ENCODE measurements at places on chromosomes 6 and 20.

GRCh38 chr20:13035399-13036152 is 26.8 kb downstream of the SPTLC3 start:
- DNase-seq, result no peak

GRCh38 chr6:155406801-155407200 is 48.8 kb downstream of the NOX3 start:
- no peak for DNase-seq

DNA sequence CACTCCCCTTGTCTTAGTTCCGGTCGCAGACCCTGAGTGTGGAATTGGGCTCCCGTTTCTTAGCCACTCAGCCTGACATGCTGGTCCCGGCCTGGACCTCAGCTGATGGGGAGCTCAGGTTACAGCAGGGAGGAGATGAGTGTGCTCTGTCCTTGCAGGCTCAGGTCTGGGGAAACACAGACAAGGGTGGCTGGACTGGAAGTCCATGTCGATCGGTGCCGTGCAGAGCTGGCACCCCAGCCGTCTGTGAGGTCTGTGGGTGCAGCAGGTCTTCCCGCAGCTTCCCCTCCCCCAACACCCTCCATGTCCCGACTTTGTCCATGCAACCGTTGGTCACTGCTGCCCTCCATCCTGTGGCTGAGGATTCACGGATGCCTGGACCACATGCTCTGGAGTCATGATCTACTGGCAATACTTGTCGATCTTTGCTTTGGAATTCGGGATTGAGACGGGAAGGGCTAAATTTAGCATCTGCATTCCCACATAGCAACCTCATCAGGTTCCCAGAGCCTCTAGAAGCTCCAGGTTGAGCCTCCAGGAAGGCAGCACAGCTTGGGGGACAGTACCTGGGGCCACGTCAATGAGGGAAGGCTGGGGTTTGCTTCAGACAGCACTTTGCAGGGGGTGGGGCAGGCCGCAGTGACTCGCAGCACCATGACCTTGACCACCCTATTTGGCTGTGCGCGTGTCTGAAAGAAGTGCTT is 118.8 kb downstream of the PSMB1 start:
- no peak for DNase-seq

DNA sequence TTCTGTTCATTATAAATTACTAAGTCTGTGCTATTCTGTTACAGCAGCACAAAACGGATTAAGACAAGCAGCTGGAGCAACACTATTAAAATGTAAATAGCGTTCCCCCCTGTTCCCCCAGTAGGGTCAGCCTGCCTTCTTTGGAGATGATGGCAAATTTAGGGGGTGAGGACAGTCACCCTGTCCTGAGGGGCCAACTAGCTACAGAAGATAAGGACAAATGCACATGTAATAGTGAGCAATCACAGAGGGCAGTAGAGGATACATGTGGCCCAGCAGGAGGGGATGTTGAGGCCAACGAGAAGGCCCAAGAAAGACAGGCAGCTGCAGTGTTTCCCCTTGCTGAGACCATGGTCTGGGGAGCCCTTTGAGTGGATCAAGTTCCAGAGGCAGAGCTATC is 266.7 kb upstream of the CDYL start:
- no peak for DNase-seq

- no peak for DNase-seq
These were observed 2.1 kb downstream of the MAPK13 start for GRCh38 chr6:36132246-36132895.

DNA sequence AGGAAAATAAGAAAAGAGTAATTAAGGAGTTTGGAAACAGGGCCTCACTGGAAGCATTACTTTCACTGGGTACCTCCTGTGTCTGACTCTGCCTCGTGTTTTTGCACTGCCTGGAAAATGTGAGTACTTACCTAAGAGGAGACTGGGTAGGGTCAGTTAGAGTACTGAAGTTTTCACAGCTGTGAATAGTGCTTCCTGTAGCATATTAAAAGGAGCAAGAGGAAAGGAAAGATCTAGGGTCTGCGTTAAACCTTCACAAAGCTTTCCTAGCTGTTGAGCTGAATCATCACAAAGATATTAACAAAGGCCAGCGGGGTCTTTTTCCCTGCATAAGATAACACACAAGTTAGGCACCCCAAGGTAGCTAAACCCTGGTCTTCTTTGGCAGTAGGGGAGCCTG is 82.3 kb downstream of the MLIP start:
- DNase-seq, result no peak

DNA sequence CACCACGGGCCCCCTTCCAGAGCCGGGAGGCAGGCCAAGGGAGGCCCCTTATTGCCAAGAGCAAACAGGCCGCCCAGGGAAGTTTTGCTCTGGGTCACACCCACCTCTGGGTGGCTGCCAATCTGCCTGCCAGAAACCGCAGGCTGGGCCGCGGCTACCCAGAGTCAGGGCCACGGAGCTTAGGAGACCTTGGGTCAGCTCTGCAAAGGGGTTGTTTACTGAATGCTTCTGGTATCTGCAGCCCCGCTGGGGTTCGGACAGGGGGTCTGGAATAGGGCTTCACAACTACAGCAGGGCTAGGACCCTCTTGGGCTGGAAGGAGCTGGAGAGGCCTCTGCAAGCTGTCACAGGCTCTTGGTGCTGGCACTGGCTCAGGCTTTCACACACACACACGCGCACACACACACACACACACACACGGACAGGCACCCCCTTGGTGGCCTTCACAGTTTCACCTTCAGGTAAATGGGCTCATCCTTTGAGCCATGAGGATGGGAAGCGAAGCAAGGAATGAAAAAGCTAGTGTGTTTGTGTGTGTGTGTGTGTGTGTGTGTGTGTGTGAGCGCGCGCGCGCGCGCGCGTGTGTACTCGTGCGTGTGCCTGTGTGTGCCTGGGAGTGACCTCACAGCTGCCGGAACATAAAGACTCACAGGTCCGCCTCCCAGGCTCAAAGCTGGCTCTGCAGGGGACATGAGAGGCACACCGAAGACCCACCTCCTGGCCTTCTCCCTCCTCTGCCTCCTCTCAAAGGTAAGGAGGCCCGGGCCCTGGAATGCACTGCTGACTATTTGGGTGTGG is at the start of gene CCN5:
Gene CCN5, plus strand, starts transcription at position 669 of the 798 bp plus-strand sequence. Its CDS starts 22 bp downstream, at position 691.
- DNase-seq, result no peak

GRCh38 chr6:65623566-65623965 is 83.5 kb downstream of the EYS start:
- DNase-seq, result no peak

DNA sequence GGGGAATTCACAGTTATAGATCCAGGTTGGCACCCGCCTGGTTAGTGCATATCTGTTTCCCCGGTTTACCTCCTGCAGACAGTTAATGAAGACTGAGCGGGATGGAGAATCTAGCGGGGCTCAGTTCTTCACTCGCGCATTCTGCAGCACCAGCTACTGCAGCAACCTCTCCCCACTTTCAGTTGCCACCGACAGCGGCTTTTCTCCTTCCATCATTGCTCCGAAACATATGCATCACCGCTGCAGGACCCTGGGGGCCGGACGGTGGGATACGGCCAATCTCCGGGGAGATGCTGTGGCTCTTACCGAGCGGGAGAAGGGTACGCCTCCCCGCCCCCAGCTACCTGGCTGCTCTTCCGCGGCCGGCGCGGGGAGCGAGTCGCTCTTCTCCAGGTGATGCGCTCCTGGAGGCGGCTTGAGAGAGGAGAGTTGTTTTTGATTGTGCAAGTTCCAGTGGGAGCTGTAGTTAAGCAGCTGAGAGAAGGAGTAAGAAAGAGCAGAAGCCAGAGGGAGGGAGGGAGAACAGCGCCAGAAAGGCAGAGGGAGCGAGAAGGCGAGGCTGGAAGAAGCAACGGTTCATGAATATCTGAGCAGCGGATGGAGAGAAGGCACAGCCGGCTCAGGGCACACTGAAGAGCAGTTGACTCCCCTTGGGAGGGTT is at the start of gene SGK1:
Gene SGK1, minus strand, starts transcription at position 642 of the 661 bp plus-strand sequence. CDS start 652 bp downstream, outside the sequence.
- DNase-seq, result peak; percentile 12

DNA sequence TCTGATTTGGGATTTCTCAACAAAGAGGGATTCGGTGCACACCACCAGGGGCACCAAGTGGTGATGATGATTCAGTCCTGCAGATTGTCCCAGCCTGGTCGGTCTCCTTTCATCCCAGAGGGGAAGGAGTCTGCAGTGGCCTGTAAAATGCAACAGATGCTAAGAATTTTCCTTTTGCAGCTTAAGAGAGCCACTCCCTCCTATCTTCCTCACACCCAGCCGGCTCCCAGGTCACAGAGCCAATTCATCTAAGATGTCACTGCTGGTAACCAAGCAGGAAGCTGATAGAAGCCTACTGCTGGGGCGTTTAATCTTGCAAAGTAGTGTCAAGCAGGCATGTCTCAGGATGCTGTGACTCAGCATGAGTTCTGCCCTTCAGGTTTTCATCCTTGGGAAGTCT is 203.8 kb upstream of the LRFN2 start:
- no peak for DNase-seq

- DNase-seq, result no peak
These were observed 28.0 kb upstream of the PHACTR3 start for GRCh38 chr20:59576216-59576953.

DNA sequence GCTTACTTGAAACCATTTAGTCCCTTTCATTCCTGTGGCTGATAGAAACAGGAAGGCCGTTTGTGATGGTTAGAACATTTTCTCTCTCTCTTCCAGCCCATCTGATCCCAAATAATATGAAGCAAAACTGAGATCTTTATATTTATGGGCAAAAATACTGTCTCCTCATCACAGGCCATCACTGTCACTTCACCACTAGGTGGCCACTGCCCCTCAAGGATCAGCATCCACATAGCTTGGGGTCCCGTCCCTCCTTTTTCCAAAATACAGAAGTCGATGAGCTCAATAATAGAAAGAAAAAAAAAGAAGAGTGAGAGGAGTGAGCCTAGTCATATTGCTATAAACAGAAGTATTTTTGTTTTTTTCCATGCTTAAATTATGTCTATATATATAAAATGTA is 46.4 kb upstream of the LAMP5 start:
- no peak for DNase-seq

DNA sequence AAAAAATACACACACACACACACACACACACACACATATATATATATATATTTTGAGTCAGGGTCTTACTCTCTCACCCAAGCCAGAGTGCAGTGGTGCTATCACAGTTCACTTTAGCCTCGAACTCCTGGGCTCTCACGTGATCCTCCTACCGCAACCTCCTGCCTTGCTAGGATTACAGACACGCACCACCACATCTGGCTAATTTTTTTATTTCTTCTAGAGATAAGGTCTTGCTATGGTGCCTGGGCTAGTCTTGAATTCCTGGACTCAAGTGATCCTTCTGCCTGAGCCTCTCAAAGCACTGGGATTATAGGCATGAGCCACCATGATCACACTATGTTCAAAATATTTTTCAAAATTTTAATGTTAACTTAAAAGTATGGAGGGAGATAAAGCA is 43.5 kb downstream of the NUP153 start:
- no peak for DNase-seq

- DNase-seq, result no peak
These were observed 262.0 kb downstream of the BTBD3 start for GRCh38 chr20:12179692-12180091.

DNA sequence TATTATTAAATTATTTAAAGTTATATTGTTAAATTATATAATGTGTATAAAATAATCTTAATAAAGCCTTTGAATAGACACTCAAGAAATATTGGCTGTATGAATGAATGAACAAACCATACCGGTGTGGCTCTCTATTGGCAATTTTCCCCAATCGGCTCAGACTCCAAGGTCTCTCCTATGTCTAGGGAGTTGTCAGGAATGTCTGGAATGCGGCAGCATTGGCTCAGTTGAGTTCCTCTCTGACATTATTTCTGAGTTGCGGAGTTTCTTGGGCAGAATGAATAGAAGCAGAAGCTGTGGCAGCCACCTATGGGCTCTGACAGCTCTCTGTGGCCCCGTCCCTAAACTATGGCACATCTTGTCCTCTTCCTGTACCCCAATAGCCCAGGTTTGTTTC is 111.0 kb downstream of the SOBP start:
- DNase-seq, result no peak

- DNase-seq, result no peak
These were observed 82.3 kb downstream of the CD164 start for GRCh38 chr6:109299776-109300564.

DNA sequence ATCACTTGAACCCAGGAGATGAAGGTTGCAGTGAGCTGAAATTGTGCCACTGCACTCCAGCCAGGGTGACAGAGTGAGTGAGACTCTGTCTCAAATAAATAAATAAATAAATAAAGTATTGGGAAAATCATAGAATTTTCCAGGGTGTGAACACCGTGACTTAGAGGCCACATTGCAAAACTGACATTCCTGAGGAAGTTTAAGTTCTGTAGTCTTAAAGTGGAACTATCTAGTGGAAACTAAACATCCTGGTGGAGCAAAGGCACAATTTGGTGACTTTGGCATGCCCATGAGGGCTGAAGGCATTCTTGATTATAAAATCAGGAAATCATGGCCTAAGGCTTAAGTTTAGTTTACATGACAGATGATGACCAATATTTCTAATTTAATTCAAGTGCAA is 32.7 kb upstream of the MCM3 start:
- DNase-seq, result no peak

GRCh38 chr20:35598899-35599775 is 16.5 kb upstream of the SPAG4 start:
- DNase-seq, result no peak

DNA sequence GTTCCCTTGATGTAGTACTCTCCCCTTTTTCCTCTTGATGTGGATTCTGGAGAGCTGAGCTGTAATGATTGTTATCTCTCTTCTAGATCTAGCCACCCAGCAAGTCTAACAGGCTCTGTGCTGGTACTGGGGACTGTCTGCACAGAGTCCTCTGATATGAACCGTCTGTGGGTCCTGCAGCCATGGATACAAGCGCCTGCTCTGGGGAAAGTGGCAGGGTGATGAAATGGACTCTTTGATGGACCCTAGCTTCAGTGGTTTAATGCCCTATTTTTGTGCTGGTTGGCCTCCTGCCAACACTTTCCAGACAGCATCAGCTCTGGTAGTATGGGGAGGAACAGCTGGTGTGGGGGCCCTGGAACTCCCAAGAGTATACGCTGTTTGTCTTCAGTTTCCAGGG is 216.3 kb downstream of the ADGRG6 start:
- DNase-seq, result no peak

- no peak for DNase-seq
These were observed 1.4 kb upstream of the NRN1 start for GRCh38 chr6:6008089-6008647.

DNA sequence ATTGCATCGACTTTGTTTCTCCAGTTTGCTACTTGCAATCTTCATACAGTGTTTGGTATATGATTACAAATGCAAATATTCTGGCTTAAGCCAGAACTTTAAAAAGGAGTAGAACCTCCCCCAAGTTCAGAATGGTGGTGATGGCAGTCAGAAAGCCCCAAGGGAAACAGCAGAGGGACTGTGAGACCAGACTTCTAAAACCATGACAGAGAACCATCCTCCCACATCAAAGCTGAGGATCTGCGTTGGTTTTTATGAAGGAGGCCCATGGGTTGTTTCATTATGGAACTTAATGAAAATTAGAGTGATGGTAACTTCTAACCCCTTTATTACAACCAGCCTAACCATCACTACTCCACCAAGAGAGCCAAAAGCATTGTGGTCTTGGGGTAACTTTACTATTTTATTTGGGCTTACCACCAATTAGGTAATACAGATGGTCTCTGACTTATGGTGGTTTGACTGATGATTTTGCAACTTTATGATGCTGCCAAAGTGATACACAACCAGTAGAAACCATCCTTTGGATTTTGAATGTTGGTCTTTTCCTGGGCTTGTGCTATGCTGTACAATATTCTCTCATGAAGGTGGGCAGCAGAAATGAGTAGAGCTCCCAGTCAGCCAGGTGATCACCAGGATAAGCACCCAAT is 10.9 kb upstream of the MRS2 start:
- no peak for DNase-seq

GRCh38 chr6:88730611-88731011 is 232.8 kb downstream of the RNGTT start:
- DNase-seq, result no peak

GRCh38 chr6:41931792-41932191 is 9.8 kb downstream of the CCND3 start:
- DNase-seq, result no peak
